Putamen (tissue), 1 donor: ENCODE measurements at places on chromosomes 3 and 15.

DNA sequence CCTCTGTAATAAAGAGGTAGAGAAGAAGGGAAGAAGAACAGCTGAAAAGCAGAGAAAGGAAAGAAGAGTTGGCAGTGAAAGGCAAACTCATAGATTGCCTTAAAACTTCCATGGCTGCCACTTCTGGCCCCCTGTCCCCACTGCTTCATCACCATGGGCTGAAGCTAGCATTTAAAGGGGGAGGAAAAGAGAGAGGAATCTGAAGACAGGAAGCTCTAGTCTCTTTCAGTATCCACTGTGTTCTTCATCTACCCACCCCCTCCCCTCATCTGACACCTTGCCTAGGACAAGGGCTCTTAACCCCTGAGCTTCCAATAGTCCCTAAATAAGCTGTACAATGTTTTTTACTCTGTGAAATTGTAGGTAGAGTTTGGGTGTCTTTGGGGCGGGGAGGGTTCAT, 60.6 kb downstream of the ALCAM start:
- DNase-seq: no peak

- no peak for DNase-seq
Measured at GRCh38 chr15:77807115-77807514, 174.4 kb upstream of the LINGO1 start.

- DNase-seq: no peak
Measured at GRCh38 chr3:81308306-81308705, 453.1 kb downstream of the GBE1 start.

GRCh38 chr3:53554559-53555067, 60.2 kb downstream of the CACNA1D start:
- no peak for DNase-seq

GRCh38 chr3:195154111-195154791, 116.7 kb downstream of the XXYLT1 start:
- no peak for DNase-seq

DNA sequence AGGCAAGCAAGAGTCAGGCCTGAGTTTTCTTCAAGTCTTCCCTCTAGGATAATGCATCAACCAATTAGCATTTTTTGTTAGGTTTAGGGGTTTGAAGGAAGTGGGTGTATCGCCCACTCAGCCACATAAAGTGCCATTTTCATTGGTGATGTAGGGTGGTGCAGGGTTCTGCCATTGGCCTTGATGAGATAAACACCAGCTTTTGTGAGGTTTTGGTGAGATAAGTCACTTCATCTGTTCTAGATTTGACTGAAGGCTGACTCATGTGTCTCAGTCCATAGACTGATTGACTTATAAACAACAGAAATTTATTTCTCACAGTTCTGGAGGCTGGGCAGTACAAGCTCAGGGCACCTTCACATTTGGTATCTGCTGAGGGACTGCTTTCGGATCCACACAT, 84.5 kb upstream of the C3orf80 start:
- no peak for DNase-seq

DNA sequence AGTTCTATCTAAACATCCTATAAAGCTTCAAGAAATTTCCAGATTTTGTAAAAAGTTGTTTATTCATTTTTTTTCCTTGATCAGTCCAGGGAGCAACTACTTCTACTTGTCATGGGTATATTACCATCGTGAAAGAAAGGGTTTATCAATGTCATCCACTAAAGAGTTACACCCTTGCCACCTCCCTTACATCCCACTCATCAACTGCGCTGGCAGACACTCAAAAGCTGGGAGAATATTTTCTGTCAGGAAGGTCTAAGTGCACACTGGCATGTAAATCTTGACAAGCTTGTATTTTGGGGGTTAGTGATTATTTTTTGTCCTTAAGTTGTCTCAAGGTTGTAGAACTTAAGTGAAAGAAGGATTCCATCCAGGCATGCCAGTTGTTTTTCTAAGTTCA, 188.3 kb upstream of the ARL6 start:
- DNase-seq: peak; percentile 24

DNA sequence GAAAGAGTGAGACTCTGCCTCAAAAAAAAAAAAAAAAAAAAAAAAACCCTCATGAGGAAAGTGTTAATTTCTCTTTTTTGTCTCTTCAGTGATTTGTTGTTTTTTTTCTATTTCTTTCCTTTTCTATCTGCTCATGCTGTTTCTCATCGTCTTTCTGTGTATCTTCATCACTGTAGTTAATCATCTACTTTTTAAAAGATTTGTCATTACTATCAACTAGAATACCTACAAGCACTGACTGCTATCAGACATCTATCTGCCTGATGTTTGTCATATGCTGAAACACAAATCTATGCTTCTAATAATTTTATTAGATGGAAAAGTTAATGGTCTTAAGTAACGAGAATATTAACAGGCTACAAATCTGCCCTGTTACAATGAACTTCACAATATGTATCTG, 26.8 kb downstream of the CCDC14 start:
- DNase-seq: no peak

- no peak for DNase-seq
Measured at GRCh38 chr15:82625136-82625535, 22.0 kb downstream of the CPEB1 start.

DNA sequence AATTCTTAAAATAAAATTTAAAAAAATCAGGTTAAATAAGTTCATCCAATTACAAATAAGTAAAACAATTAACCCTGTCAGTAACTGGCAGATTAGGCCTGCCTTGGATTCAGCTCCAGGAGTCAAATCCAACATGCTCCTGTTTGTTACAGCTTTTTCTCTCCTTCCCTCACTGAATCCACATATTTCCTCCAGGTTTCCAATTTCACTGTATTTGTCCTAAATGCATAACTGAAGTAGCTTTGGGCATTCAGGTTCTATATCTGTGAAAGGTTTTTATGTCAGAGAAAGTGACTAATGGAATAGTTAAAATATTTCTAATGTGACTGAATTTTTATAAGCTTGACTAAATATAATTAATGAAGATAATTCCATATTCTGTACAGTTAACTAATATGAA, 79.7 kb downstream of the IFT80 start:
- no peak for DNase-seq

DNA sequence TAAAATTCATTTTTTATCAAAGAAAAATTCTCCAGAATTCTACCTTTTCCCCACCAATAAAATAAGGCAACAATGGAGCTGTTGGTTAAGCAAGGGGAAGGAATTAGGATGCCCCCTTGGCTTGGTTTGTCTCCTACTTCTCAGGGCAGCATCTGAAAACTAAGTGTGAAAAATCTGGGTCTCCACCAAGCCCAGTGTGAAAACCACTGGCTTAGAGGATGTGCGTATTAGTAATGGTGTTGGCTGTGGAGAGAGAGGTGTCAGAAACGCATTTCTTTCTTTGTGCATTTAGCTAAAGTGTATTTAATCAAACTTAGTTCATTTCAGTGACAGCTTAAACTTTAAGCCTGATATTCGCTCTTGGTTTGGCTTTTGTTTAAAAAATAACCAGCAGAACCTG, 662.7 kb downstream of the MCTP2 start:
- no peak for DNase-seq

- no peak for DNase-seq
Measured at GRCh38 chr15:55003965-55004873, 192.5 kb downstream of the RSL24D1 start.

DNA sequence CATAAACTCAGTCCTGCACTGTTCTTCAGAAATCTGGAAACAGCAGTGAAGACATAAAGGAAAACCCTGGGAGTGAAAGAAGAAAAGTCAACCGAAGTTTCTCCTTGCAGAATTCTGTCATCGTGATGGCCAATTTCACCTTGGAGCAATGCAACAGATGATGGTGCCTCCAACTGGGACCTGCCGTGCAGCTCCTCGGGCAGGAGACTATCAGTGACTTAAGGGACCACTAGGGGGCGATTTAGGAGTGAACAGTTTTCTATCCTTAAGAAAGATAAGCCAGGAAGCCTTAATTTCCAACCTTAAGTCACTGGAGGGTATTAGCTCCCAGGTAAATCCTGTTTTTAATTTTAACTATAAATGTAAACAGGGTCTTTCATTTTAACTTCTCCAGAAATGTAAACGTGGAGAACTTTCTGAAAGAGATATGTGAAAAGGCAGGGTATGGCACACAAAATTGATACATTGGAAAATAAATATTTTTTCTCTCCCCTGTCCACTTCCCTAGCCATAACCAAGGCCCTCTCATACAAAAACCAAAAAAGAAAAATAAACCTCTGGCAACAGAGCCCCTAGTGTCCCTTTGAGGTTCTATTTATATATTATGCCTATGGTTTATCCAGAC, 116.3 kb downstream of the PDZRN3 start:
- peak; percentile 50 for DNase-seq

- DNase-seq: no peak
Measured at GRCh38 chr3:180421221-180421620, 180.7 kb upstream of the TTC14 start.

DNA sequence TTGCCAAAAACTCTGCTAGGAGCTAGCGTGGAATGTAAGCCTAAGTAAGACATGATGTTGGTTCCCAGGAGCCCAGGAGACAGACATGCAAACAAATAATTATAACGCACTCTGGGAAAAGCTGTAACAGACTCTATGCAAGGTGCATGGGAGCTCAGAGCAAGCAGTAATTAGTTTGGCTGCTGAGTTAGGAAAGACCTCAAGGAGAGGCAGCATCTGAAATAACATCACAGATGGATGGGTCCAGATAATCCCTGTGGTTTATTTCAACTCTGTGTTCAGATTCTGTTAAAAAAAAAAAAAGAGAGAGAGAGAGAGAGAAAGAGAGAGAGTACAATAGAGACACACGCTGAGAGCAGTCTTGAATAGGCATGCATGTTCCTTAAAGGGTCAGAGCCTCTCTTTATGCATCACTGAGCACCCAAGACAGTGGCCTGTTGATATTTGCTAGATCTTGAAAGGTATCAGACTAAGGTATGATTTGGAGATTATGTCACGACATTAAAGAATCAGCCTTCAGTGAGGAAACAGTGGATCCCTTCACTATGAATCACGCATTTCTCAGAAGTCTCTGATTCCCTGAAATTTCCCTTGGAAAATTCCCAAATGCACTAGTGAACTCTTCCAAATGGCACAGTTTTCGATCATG, 124.4 kb upstream of the LIPC start:
- DNase-seq: no peak

- no peak for DNase-seq
Measured at GRCh38 chr3:32872487-32873382, 54.9 kb downstream of the TRIM71 start.
